ENCODE measurements at places on chromosomes 3 and 15.

- no peak for DNase-seq
Measured at GRCh38 chr3:44159696-44160300, 81.9 kb upstream of the TOPAZ1 start.

- DNase-seq, result no peak
Measured at GRCh38 chr3:90055666-90056065, 948.2 kb downstream of the EPHA3 start.

DNA sequence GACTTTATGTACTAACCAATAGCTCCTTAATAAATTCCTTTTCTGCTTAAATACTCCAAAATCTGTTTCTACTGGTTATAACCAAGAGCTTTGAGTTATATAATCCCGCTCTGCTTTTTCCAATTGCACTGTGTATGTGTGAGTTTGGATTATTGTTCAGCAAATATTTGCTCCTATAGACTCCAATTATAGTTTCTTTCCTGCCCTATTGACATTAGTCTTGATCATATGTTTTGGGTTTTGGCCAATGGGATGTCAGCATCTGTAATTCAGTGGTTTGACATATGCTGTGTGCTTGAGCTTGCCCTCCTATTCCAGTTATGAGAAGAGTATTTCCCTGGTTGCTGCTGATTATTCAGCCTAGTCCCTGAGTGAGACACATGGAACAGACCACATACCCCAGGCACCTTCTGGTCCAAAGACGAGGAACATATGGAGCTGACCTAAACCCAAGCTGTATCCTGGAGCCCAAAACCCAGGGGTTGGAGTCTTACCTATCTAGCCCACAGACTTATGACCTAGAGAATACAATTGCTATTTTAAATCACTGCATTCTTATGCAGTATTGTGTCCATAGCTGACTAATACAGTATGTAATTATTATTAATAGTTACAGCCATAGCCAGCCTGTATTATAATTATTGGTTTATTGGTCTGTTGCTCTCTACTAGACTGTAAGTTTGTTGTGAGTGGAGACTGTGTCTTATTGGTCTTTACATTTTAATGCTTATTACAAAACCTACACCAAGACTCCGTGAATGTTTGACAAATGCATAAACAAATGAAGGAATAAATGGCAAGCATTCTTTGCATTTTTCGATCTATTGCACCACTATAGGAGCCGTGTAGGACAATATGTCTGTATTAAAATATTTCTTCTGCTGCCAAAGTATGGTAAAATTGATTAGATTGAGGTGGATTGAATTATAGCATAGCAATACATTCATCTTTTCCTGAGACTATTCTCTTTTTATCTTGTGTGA lies 11.7 kb upstream of the ZNF280D start:
- no peak for DNase-seq

DNA sequence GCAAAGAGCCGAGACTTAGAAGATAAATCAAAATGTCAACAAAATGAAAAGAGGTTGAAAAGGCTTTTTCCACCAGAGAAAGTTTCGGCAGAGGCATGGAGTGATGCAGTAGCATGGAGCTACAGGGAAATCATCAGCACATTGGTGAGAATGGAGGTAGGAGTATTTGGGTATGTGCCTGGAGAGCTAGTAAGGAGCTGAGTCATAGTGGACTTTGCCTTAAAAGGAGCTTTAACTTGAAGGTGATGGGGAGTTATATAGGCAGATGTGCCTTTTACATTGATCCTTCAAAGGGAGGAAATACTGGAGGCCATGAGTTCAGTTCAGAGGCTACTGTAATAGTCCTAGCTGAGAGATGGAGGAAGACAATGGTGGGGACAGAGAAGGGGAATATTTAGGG lies 44.3 kb downstream of the IL5RA start:
- DNase-seq, result no peak

- DNase-seq, result no peak
Measured at GRCh38 chr3:78647726-78648125, 1120.1 kb downstream of the ROBO1 start.

- DNase-seq, result no peak
Measured at GRCh38 chr3:127083778-127084397, 101.0 kb downstream of the PLXNA1 start.

GRCh38 chr3:119810018-119810435 lies 28.1 kb downstream of the NR1I2 start:
- no peak for DNase-seq

DNA sequence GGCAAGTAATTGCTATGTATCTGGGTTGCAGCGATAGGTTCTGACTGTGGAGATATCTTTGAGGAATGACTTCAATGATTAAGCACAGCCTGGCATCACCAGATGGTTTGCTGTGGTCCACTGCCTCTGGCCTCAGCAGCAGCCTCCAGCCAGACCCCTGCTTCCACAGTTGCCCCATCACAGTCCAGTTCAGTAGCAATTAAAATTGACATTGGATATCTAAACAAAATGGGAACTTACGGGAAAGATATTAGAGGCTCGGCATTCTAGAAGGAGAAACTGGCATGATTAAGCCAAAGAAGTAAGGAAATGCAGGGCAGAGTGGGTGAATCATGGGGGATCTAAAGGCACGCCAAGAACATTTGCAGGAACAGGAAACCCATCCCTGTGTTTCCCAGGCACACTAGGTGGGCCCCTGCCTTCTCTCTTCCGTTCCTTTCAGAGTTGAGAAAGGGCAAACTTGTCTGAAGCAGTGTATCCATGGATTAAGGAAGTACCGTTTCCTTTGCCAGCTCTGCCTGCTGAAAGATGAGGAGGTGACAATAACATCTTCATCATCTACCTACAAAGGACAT lies 36.3 kb upstream of the SH3BP5 start:
- DNase-seq, result no peak

DNA sequence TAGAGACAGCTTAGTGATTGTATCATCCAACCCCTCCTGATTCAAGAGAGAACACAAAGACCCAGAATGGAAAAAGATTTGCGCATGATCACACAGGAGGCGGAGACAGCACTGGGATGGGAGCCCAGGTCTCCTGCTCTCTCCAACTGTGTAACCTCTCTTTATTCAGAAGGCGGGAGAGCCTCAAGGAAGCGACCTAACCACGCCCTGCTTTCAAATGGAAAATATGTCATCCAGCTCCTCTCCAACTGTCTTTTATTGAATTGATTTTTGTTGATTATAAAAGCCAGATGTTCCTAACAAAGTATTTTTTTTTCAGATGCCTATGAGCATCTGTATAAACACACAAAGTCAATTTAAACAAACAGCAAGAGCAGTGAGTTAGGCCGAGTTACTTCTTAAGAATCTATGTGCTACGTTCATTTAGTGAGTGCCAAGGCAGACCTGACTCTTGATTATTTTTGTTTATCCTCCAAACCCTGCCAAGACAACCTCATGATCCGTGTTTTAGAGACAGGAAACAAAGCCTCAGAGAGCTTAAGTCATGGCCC lies 74.5 kb downstream of the BFSP2 start:
- DNase-seq, result no peak

GRCh38 chr3:124140746-124141145 lies 148.8 kb upstream of the ROPN1 start:
- no peak for DNase-seq

DNA sequence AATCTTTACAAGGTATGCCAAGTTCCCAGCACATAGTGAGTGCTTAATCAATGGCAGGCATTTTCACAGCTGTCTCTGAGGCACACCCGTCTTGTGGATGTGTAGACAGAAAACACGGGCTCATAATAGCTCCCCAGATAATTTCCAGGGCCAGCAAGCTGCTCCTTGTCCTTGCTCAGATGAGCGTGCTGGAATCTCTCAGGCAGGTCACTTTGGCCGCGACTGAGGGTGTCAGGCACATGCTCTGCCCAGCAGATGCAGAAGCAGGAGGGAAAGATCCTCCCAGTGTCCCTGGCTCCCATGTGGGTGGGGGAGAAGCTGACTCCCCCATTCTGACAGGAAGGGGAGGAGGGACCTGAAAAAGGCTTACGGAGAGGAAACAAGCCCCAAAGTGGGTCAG lies 35.6 kb upstream of the SLC6A1 start:
- DNase-seq, result no peak

GRCh38 chr3:10157031-10157430 lies 7.7 kb upstream of the IRAK2 start:
- DNase-seq, result no peak

GRCh38 chr3:151062611-151063010 lies 22.9 kb upstream of the MED12L start:
- DNase-seq, result no peak
